ENCODE measurements at places on chromosomes 13 and 19. TPM values are rescaled to one million over a fixed set of nuclear protein-coding genes. Genes with fewer than 3 reads are reported as not detected.

GRCh38 chr19:16429066-16429758, 42.6 kb downstream of the EPS15L1 start:
- DNase-seq = no peak

- no peak for DNase-seq
Measured at GRCh38 chr19:5738423-5738822, 18.0 kb downstream of the CATSPERD start.

S1PR4 gene
- 0.71 TPM for total RNA-seq

DNA sequence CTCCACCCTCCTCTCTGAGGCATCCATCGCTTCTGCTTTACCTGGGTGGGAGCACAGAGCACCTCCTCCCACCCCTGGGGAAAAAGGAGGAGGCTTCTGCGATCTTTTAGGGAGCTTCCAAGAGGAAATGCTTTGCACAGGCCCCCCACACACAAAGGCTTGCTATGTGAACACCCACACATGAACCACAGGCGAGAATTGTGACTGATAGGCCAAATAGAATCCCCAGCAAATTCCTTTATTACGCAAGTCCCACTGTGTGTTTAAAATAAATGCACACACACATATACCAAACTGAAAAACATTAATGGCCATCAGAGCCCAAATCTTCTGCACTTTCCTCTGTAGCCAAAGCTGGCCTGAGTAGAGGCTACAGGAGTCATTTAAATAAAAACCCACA, 50.6 kb downstream of the HSPH1 start:
- DNase-seq = no peak

FLT3LG gene
- 3.8 TPM for total RNA-seq

GRCh38 chr19:47120470-47121067, 7.0 kb upstream of the ZC3H4 start:
- DNase-seq = no peak

DNA sequence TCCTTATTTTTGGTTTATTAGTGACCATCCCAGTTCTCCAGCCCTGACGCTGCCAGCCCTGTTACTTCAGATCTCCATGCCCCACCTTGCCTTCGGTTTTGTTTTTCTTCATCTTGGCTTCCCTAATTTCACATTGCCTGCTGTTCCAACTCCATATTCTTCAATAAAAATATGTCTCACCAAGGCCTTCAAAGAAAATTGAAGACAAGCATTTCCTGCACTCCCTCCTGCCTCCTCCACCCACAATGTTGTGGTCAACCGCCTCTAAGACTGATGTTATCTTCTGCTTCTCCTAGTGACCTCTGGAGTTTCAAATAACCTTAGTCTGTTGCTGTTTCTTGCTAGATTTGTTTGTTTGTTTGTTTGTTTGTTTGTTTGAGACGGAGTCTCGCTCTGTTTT, 14.6 kb downstream of the PLD3 start:
- no peak for DNase-seq

GRCh38 chr13:26412263-26412662, 145.2 kb upstream of the WASF3 start:
- no peak for DNase-seq

DNA sequence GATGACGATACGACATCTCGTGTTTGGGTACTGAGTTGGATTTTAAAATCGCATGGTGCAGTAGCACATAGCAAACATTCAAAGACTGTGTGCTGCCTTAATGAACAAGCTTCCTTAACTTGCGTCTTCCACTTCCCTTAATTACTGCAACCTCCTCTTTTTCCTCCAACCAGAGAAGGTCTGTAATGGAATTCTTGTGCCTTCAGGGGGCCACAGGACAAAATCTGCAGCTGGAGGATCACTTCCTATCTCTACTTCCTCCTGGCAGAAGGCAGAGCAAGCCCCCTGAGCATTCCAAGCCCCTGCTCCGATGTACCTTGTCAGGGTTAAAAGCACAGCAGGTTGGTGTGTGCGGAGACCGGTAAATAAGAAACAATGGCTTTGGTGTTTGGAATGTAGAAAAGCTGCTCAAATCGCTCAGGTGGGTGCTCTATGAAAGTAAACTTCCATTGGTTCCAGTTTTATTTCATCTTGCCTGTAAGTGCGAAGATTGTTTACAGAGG, 151.3 kb upstream of the UQCRFS1 start:
- no peak for DNase-seq

DNA sequence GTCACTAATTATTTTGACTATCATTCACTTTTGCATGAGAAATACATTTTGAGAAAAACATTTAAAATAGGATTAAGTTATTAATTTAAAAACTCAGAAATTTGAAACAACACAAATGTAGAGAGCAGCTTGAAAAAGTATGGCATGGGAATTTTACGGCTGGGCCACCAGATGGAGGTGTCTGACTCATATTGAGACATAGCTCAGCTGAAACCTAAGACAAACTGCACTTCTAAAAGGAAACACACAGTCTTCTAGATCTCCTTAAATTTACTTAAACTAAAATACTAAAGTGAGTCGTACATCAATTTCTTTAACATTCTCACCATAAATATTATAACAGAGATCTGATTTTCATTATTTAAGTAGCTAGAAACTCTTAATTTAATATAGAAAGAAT, 41.9 kb upstream of the POSTN start:
- DNase-seq = no peak

DNA sequence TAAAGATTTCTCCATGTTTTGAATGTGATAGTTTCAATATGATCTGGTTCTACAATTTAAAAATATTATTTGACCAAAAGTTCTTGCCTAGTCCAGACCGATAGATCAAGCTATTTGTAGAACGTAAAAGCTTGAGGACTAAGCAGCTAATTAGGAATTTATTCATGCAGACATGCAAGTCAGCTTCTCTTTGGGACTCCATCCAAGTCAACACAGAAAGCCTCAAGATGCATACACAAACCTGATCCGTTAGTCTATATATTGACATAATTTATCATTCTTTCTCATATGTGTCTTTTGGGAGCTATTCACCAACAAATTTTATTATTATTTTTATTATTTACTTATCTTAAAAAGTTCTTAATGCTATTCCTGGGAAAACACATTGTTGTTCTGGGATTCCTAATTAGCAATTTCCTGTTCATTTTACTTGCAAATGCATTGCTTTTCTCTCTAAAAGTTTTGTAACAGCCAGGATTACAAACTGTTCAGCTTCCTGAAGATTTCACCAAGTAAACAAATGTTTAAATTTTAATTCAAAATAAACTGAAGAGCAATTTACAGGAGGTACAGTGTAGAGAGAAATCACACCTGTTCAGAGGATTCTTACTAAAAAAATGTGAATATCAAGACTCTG, 375.3 kb downstream of the GPC5 start:
- DNase-seq = no peak

EML2 gene
- total RNA-seq = 131 TPM

ZFP28 gene
- total RNA-seq = not detected

CD177 gene
- total RNA-seq = not detected

DNA sequence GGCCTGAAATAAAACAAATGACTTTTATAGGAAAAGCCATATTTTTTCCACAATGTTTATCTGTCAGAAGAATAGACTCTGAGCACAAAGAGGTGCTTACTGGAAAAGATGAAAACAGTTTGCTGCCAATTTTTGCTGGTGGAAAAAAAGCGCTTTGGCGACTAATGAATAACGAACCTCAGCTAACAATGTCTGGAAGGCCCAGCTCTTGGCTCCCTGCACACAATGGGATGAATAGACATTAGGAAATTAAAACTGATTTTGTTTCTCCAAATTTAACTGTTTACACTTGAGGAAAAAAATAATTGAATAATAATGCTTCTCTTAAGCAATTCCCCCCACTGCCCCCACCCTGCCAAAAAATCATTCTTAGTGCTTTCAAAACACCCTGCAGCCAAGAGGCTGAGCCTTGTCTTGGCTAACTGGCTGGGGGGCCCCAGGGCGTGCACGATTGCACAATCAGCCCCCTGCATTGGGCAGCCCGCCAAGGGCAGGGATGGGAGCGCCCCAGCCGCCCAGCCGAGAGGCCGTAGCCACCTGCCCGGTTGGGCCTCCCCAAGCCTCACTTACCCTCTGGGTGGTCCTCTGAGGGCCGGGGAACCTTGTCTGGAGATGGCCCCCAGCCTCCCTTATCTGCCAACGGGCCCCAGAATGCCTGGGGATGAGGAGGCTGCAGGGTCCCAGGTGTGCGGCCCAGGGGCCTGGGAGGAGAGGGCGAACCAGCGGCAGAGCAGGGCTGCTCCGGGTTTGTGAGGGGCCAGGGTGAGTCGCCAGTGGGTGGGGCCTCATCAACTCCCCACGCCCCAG, 16.8 kb downstream of the CEBPG start:
- DNase-seq = no peak

DNA sequence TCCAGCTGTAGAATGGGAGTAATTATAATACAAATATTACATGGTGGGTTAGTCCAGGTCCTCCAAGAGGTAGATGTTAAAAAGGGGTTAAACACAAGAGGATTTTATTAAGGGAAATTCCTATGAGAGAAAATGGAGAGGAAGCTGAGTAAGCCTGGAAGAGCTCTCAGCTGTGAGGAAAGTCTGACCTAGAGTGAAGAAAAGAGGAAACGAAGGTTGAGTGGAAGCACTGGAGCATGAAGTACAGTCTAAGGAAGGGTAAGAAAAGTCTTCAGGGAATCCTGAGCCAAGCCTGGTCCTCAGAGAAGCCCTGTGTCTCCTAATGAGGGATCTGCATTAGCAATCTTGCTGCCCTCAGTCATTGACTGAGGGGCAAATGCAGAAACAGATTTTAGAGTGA, 506.2 kb downstream of the GPC5 start:
- no peak for DNase-seq

MCEMP1 gene
- total RNA-seq = not detected

GRCh38 chr13:37486171-37486681, 112.3 kb downstream of the POSTN start:
- DNase-seq = no peak

MYO1F gene
- 0.39 TPM for total RNA-seq

RPL18 gene
- 2,006 TPM for total RNA-seq

DNA sequence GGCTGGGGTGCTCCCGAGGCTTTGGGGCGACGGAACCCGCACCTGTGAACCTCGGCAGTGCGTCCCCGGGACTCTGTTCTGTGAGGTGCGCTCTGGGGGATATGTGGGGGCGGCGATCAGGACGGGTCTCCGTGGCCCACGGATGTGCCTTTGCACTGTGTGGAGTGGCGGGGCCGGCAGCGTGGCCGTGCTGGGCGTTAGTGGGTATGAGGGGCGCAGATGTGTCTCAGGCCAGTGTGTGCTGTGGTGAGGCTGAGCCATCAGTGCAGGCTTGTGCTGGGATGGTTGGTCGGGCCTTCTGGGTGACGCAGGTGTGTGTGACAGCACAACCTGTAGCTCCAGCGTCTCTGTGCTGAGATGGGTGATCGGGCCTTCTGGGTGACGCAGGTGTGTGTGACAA, 16.9 kb downstream of the ZNF331 start:
- DNase-seq = no peak

DNA sequence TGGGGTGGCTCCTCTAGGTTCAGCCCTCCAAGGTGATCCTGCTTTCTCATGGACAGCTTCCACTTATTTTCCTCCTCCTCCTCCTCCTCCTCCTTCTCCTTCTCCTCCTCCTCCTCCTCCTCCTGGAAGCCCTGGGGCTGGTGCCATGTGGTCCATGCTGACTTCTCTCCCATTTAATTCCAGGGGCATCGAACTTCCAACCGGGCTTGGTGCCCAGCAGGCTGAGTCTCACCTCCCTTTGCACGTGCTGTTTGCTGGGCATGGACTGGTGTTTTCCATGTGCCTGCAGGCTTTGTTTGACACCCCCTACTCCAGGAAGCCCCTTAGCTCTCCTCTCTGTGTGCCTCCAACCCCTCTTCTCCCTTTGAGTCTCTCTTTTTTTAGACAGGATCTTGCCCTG, 3.7 kb downstream of the MAST3 start:
- DNase-seq = no peak

DNA sequence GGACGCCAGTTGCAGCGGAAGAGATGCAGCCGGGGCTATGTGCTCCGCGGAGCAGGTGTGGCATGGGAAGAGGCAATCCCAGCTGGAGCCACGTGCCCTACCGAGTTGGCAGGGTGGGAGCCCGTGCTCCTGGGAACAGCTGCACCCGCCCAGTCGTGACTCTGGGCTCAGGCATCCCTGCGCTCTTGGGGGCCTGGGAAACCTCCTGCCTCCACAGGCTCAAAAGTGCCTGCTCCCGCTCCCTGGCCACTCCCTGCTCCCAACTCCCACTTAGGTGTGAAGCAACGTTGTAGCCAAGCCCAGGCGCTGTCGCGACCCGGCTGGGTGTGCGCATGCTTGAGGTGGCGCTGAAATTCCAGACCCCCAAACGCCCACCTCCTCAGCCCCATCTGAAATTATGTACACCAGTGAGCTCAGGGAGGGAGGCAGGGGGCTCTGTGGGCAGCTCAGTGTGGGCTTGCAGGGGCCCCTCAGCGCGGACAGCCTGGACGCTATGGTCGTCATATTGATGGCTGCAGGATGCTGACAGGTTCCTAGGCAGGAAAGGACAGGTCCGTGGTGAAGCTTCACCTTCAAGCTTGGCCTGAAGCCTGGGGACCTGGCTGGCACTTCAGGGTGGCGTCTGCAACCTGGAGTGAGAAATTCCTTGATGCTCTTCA, 429.9 kb downstream of the SLITRK1 start:
- no peak for DNase-seq

DNA sequence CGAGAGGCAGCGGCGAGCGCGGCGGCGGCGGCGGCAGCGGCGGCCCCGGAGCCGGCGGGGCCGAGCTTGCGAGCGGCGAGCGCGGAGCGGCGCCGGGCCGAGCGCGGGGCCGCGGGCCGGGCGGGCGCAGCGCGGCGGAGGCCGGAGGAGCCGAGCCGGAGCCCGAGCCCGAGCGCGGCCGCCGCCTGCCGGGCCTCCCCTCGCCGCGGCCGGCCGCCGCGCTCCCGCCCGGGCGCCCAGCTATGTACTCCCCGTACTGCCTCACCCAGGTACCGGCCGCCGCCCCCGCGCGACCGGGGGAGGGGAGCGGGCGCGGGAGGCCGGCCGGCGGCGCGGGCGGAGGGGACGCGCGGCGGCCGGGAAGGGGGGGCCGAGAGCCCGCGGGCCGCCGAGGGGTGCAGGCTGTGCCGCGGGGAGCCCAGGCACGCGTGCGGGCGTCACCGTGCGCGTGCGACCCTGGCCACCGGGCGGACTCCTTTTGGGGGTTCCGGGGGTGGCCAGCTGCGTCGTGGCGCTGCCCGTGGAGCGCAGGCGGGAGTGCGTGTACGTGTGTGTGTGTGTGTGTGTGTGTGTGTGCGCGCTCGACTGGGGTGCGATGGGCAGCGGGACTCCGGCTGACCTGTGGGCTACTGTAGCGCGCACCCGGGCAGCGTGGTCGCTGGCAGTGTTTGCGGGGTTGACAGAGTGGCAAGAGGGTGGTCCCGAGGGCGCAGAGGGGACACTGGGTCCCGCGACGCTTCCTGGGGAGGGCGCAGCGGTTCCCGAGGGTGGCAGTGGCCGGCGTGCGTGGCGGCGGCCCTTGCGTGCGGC, 526 bp downstream of the NFIX start:
- no peak for DNase-seq

RPS16 gene
- total RNA-seq = 3,365 TPM

OR7C1 gene
- total RNA-seq = not detected

DNA sequence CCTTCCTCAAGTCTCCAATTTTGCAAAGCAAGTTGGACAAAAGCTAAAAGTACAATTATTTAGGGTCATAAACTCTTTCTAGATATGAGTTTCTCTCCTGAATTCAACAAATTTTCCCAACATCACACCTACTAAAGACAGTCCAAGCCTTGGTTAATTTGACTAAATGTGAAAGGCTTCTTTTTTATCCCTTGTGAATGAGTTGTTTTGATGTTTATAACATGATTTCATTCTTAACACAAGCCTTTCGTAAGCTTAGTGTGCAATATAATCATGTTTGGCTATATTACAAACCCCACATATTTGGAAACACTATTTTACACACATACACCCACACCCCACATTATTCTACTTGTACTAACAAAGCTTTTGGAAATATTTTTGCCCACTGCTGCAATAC, 57.3 kb downstream of the ZC3H13 start:
- no peak for DNase-seq

KANK3 gene
- total RNA-seq = 21.7 TPM
